ENCODE measurements at places on chromosomes 2 and 18. TPM values are rescaled to one million over a fixed set of nuclear protein-coding genes. Genes with fewer than 3 reads are reported as not detected.
A peak's percentile ranks its signal among the peaks of the same experiment; 100 is the strongest.

- H3K4me3 ChIP-seq, result no peak overlapping the region
- no peak for DNase-seq
- peaks cover 4% of the 10 kb centered on the region for H3K36me3 ChIP-seq
- H3K4me1 ChIP-seq, result no peaks in the 10 kb centered on the region
- no peaks in the 10 kb centered on the region for H3K27me3 ChIP-seq
- no peak overlapping the region for H3K27ac ChIP-seq
Observed at GRCh38 chr2:210422366-210422765, 54.2 kb downstream of the LANCL1 start.

- H3K36me3 ChIP-seq, result no peaks in the 10 kb centered on the region
- no peaks in the 10 kb centered on the region for H3K27me3 ChIP-seq
- DNase-seq, result no peak
- H3K4me3 ChIP-seq, result no peak overlapping the region
Observed at GRCh38 chr2:42558827-42559226, 9.6 kb upstream of the MTA3 start.

DNA sequence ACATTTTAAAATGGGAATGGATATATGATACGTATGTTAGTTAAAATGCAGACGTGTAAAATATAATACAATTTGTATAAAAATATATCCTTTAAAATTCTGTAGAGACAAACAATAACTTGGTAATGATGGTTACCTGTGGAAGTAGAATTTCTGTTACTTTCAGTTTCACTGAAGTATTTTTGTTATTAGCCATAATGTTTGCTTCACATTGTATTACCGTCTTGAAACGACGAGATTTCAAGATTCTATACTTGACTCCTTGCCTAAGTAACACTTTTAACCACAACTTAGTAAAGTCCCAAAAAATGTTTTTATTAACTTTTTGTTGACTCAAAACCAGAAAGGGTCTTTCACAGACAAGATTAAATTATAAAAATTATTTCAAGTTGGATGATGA lies 488.3 kb upstream of the VRK2 start:
- H3K4me3 ChIP-seq, result no peak overlapping the region
- H3K27ac ChIP-seq, result no peak overlapping the region
- no peaks in the 10 kb centered on the region for H3K36me3 ChIP-seq

- H3K4me3 ChIP-seq, result no peak overlapping the region
- DNase-seq, result no peak
- H3K27ac ChIP-seq, result no peak overlapping the region
- H3K4me1 ChIP-seq, result peaks cover 1% of the 10 kb centered on the region
Observed at GRCh38 chr18:37559194-37559593, 6.4 kb downstream of the CELF4 start.

- no peak overlapping the region for H3K4me3 ChIP-seq
- DNase-seq, result no peak
- no peaks in the 10 kb centered on the region for H3K27me3 ChIP-seq
Observed at GRCh38 chr18:25248755-25249154, 103.2 kb downstream of the ZNF521 start.

- H3K4me3 ChIP-seq, result no peak overlapping the region
- no peaks in the 10 kb centered on the region for H3K27me3 ChIP-seq
- H3K36me3 ChIP-seq, result no peaks in the 10 kb centered on the region
- H3K4me1 ChIP-seq, result no peaks in the 10 kb centered on the region
- H3K27ac ChIP-seq, result no peak overlapping the region
Observed at GRCh38 chr18:45254709-45255082, 360.6 kb upstream of the SLC14A2 start.

DNA sequence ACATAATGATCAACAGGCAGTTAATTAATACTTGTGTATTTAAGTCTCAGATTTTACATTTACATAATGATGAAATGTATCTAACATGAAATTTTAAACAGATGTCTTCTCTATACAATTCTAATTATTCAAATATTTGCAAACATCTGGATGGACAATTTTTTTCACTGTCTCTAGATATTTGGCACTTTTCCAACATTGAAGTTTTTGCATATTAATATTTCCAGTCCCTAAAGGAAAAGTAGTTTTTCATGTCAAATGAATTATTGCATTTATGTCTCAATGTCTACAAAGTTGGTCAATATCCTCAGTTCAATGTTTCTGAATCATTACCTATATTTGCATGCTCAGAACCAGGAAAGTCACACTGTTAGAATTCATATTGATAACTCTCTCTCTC lies 560.9 kb upstream of the PKDCC start:
- no peak for DNase-seq
- no peaks in the 10 kb centered on the region for H3K36me3 ChIP-seq
- no peak overlapping the region for H3K4me3 ChIP-seq
- H3K27ac ChIP-seq, result no peak overlapping the region
- H3K4me1 ChIP-seq, result no peaks in the 10 kb centered on the region

DNA sequence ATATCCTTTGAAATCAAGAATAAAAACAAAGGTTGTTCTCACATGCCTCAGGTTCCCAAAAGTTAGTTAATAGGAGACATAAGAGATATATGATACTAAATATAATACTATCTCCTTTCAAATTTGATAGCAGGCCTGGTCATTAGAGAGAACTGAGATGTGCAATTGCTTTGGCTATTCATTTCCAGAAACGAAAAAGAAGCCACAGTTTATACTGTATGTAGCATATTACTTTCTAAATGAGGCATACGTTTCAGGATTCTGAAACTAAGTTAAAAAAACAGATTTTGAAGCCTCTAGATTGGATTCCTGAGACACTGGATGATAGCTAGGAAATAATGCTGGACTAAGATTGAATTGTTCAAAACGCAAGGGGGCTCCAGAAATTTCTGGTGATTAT lies 7.1 kb downstream of the PPP1R1C start:
- no peaks in the 10 kb centered on the region for H3K27me3 ChIP-seq
- no peak overlapping the region for H3K27ac ChIP-seq
- DNase-seq, result no peak
- H3K4me3 ChIP-seq, result no peak overlapping the region

DNA sequence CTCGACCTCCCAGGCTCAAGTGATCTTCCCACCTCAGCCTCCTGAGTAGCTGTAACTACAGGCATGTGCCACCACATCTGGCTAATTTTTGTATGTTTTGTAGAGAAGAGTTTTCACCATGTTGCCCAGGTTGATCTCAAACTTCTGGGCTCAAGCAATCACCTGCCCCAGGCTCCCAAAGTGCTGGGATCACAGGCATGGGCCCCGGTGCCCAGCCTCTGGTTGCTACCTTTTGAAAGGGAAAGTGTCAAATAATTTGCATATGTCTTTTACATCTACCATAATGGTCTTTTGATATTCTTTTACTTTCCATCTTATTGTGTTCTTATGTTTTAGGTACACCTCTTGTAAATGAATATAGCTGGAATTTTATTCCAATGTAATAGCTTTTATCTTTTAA lies 263.1 kb upstream of the FN1 start:
- H3K27ac ChIP-seq, result no peak overlapping the region
- H3K4me3 ChIP-seq, result no peak overlapping the region
- no peaks in the 10 kb centered on the region for H3K27me3 ChIP-seq
- no peaks in the 10 kb centered on the region for H3K4me1 ChIP-seq
- H3K36me3 ChIP-seq, result no peaks in the 10 kb centered on the region

DNA sequence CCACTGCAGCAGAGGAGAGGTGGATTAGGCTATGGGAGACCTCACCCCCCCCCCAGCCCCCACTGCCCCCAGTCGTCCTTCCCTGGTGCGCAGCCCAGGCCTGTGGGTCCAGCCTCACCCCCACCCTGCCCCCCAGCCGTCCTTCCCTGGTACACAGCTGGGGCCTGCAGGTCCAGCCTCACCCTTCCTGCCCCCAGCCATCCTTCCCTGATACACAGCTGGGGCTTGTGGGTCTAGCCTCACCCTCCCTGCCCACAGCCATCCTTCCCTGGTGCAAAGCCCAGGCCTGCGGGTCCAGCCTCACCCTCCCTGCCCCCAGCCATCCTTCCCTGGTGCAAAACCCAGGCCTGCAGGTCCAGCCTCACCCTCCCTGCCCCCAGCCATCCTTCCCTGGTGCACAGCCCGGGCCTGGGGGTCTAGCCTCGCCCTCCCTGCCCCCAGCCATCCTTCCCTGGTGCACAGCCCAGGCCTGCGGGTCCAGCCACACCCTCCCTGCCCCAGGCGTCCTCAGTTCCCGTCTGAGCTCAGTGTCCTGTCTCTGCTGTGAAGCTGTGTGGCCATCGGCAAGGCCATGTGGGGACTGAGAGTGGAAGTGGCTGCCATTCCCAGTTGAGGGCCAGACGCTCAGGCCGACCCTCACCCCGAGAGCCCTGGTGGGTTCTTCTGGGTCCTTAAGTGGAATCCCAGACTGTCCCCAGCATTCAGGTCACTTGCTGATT lies 86.8 kb upstream of the SNTG2 start:
- no peak overlapping the region for H3K4me3 ChIP-seq
- no peak overlapping the region for H3K27ac ChIP-seq
- no peaks in the 10 kb centered on the region for H3K36me3 ChIP-seq
- peaks cover 3% of the 10 kb centered on the region for H3K4me1 ChIP-seq

- no peaks in the 10 kb centered on the region for H3K27me3 ChIP-seq
- H3K4me3 ChIP-seq, result no peak overlapping the region
- no peaks in the 10 kb centered on the region for H3K36me3 ChIP-seq
- no peak for DNase-seq
Observed at GRCh38 chr2:21231985-21232384, 108.2 kb downstream of the TDRD15 start.

DNA sequence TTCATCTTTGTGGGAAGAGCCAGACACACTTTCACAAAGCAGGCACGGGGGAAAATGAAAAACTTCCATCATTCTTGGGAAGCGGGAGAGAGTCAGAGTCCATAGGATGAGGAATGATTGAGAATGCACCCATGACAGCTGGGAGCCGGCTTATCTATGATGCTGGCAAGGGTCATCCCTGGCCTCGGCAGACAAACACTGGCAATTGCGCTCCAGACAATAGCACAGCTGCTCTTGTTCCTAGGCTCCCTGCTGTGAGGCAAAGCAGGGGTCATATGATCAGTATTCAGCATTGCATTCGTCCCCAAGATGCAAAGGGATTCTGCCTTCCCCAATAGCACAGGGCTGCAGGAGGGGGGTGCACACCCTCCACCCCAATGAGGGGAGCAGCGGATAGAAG lies 33.0 kb downstream of the CYRIA start:
- H3K4me3 ChIP-seq, result no peak overlapping the region
- H3K36me3 ChIP-seq, result no peaks in the 10 kb centered on the region
- H3K4me1 ChIP-seq, result no peaks in the 10 kb centered on the region
- no peak for DNase-seq
- no peak overlapping the region for H3K27ac ChIP-seq

DNA sequence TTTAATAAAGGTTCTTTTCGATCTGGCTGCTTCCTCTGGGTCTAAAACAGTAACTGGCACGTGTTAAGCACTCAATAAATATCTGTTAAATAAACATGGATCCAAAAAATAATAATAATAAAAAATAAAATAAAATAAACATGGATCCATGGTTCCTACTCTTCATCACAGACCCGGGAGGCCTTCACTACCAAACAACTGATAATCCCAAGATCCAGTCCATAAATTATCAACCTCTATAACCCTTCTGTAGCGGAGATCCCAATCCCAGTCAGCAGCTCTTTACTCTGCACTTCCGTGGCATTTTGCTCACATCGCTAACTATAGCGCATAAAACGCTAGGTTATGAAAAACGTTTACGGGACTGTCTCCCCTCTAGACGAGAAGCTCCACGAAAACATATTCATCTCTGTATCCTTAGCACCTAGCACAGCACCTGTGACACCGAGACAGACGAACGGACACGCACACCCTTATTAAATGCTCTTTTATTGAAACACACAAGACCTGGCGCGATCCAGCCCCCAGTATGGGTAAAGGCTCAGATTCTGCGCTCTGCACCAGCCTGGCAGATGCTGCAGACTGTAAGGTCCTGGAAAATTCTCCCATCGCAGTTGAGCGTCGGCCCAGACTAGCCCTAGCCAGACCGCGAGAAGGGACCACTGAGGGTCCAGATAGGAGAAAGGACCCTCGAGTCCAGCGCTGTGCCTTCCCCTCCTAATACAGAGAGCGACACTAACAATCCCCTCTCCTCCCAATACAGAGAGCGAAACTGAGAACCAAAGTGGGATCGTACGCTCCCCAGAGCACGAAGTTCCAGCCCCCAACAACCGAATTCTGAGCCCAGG lies 770 bp downstream of the NBAS start:
- no peaks in the 10 kb centered on the region for H3K36me3 ChIP-seq
- H3K27me3 ChIP-seq, result no peaks in the 10 kb centered on the region
- no peak overlapping the region for H3K27ac ChIP-seq
- peak; percentile 46 for DNase-seq

DNA sequence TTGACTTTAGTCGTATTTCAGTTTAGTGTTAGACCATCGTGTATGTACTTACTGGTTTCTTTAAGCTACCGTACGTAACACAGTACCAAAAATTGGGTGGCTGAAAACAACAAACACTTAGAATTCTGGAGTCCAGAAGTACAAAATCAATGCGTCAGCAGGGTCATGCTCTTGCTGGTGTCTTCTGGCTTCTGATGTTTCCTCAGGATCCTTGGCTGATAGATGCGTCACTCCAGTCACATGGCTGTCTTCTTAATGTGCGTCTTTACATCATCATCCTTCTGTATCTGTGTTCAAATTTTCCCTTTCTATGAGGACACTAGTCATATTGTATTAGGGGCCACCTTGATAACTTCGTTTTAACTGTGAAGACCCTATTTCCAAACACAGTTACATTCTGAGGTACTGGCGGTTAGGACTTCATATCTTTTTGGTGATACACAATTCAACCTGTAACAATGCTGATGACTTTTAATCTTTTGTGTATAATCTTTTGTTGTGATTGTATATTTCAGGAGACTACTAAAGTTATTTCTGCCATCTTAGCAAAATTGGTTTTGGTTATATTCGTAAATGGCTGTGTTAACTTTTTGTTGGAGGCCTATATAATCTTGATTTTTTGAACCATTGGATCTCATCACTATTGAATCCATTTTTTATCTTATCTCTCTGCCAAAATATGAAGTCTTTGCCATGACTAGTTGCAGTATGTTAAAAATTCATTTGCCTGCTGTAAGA lies 25.4 kb downstream of the ACTR3 start:
- no peaks in the 10 kb centered on the region for H3K27me3 ChIP-seq
- DNase-seq, result no peak
- H3K27ac ChIP-seq, result no peak overlapping the region
- H3K4me3 ChIP-seq, result no peak overlapping the region
- H3K4me1 ChIP-seq, result no peaks in the 10 kb centered on the region

DNA sequence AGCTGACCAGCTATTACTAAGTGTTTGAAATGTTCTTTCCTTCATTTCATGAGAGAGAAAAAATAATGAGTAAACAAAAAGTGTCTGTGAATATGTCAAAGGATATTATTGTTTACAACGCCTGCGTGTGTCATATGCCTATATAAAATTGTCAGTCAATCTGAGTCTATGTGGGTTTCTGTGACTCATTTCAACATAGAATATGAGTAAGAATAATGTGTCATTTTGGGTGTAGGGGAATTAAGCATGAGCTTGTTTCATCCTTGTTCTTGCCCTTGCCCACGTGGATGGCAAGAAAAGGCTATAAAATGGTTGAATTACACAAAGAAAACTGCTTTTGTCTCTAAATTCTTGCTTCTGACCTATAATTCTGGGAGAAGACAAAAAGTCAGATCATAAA lies 466.0 kb downstream of the PTH2R start:
- no peaks in the 10 kb centered on the region for H3K36me3 ChIP-seq
- no peak overlapping the region for H3K27ac ChIP-seq
- DNase-seq, result no peak
- no peaks in the 10 kb centered on the region for H3K4me1 ChIP-seq
- no peaks in the 10 kb centered on the region for H3K27me3 ChIP-seq

The GATA6 gene
- 0.09 TPM for total RNA-seq

The DPP10 gene
- 5.4 TPM for total RNA-seq

The DHRS9 gene
- not detected for total RNA-seq

The TRIM43 gene
- not detected for total RNA-seq

The TMEM200C gene
- 8.3 TPM for total RNA-seq

The CYTIP gene
- total RNA-seq, result 0.23 TPM

The CTAGE1 gene
- not detected for total RNA-seq

The SATB2 gene
- total RNA-seq, result 5.1 TPM

The RNF152 gene
- total RNA-seq, result 2.2 TPM

The CHRND gene
- not detected for total RNA-seq

The CFC1 gene
- 0.31 TPM for total RNA-seq

The PDE11A gene
- total RNA-seq, result 0.19 TPM

The MYOM1 gene
- total RNA-seq, result 0.78 TPM

The ACKR3 gene
- total RNA-seq, result 0.73 TPM
